HFFc6 (cell line): ENCODE measurements at places on chromosomes 6 and 20. TPM values are rescaled to one million over a fixed set of nuclear protein-coding genes. Genes with fewer than 3 reads are reported as not detected.
A peak's percentile ranks its signal among the peaks of the same experiment; 100 is the strongest.

The HFE gene
- 16.6 to 21.7 TPM (median 16.8 TPM) in 3 replicates for total RNA-seq

- DNase-seq = no peak
- peaks cover 8% of the 10 kb centered on the region for H3K36me3 ChIP-seq
- H3K27ac ChIP-seq = no peak overlapping the region
- H3K4me3 ChIP-seq = no peak overlapping the region
- H3K27me3 ChIP-seq = no peaks in the 10 kb centered on the region; the same call in 1 of the 2 replicates
Observed at GRCh38 chr6:43220439-43220951, 8.8 kb downstream of the DNPH1 start.

The SIRPB1 gene
- not detected in 3 replicates for total RNA-seq

The VSTM2L gene
- total RNA-seq = 0.55 TPM in 1 of 2 replicates, not detected in the other

The RSPH4A gene
- 0.17 to 0.22 TPM in 2 of 3 replicates, not detected in the other for total RNA-seq

GRCh38 chr20:24823176-24823784 is 125.8 kb upstream of the CST7 start:
- no peaks in the 10 kb centered on the region for H3K36me3 ChIP-seq
- H3K4me1 ChIP-seq = no peaks in the 10 kb centered on the region; the same call in 1 of the 2 replicates
- no peak for DNase-seq

DNA sequence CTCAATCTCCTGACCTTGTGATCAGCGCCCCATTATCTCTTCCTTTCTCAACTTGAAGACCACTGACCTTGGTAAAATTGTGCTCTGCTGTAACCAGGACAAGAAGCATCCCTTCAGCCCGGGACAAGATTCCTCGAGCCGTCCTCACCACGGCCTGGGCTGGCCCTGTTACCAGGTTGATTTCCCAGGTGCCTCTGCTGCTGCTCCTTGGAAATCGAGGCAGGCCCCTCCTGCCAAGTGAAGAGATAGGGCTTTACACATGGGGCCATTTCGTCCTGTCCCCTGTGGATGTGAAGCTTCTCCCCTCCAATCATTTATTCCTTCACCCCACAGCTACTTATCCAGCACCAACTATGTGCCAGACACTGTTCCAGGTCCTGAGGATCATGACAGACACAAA is 21.5 kb downstream of the RAB44 start:
- H3K27ac ChIP-seq = no peak overlapping the region
- H3K27me3 ChIP-seq = peaks cover 4% of the 10 kb centered on the region
- H3K36me3 ChIP-seq = no peaks in the 10 kb centered on the region
- no peak overlapping the region for H3K4me3 ChIP-seq

The CSNK2A1 gene
- 122 to 134 TPM (median 128 TPM) in 3 replicates for total RNA-seq

The FNDC1 gene
- not detected in 3 replicates for total RNA-seq

DNA sequence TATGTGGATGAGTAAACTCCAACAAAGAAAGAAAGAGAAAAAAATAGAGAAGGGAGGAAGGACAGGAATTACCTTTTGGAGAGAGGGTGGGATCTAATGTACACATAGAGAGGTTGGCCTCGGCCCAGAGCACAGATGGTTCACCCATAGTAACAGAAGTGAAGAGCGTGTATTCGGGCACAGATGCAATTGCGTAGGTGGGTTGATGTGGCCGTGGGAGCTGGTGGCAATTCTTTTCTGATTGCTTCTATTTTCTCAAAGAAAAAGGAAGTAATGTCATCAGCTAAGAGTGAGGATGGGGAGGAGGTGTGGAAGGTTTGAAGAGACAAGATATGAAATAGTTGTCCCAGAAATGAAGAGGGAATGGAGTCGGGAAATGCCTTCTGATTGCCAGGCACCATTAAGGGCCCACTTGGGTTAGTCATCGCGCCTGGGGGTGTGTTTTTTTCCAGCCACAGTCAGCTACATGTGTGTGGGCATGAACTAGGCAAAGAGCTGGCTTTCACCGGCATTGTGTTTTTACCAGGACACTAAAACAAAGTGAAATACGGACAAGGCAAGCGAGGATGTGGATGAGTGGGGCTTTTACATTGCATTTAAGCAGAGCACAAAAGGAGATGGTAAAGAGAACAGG is 158.7 kb downstream of the SYNE1 start:
- H3K4me1 ChIP-seq = peaks cover 7% of the 10 kb centered on the region
- no peak for DNase-seq
- peaks cover 19% of the 10 kb centered on the region for H3K36me3 ChIP-seq
- H3K27me3 ChIP-seq = no peaks in the 10 kb centered on the region
- no peak overlapping the region for H3K4me3 ChIP-seq
- H3K27ac ChIP-seq = no peak overlapping the region

GRCh38 chr6:38080360-38080759 is 260.8 kb downstream of the ZFAND3 start:
- H3K36me3 ChIP-seq = peaks cover 12% of the 10 kb centered on the region
- peaks cover 39% of the 10 kb centered on the region for H3K4me1 ChIP-seq
- DNase-seq = peak; percentile 12
- H3K27ac ChIP-seq = peak overlapping the region; percentile 20; the same call in 1 of the 2 replicates

- peak overlapping the region; percentile 83 for H3K27ac ChIP-seq
- H3K4me3 ChIP-seq = peak overlapping the region; percentile 77
- no peaks in the 10 kb centered on the region for H3K36me3 ChIP-seq
- H3K4me1 ChIP-seq = peaks cover 59% of the 10 kb centered on the region
Observed at GRCh38 chr6:111228094-111228493, 140.8 kb downstream of the SLC16A10 start.

The GSS gene
- total RNA-seq = 73.6 to 86.8 TPM (median 76.2 TPM) in 3 replicates

The CFAP61 gene
- 0.26 TPM in 1 of 3 replicates, not detected in the others for total RNA-seq

The SOX18 gene
- total RNA-seq = 0.15 to 0.17 TPM in 2 of 3 replicates, not detected in the other

DNA sequence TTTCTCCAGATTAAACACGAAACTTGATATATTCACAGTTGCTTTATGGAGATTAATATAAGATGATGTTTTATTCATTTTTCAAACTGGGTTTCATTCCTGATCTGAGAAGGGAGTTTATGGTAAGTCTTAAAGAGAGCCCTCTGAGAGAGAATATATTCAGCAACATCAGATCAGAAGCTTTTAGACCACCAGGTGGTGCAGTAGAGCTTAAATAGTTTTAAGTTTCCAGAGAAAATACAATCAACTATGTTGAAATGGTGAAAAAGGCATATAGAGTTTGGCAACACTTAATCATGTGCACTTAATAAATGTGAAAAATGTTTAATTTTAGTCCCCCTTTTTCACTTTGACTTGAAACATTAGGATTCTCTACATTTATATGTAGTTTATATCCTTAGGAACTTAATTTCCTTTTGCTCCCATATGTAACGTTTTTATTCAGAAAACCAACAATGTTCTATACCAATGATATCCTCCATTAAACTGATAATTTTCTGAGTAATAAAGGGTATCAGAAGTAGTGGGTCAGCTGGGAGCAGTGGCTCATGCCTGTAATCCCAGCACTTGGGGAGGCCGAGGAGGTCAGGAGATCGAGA is 86.4 kb upstream of the CLDN20 start:
- peak; percentile 66 for DNase-seq
- no peak overlapping the region for H3K27ac ChIP-seq
- no peaks in the 10 kb centered on the region; the same call in 1 of the 2 replicates for H3K27me3 ChIP-seq
- no peak overlapping the region for H3K4me3 ChIP-seq

DNA sequence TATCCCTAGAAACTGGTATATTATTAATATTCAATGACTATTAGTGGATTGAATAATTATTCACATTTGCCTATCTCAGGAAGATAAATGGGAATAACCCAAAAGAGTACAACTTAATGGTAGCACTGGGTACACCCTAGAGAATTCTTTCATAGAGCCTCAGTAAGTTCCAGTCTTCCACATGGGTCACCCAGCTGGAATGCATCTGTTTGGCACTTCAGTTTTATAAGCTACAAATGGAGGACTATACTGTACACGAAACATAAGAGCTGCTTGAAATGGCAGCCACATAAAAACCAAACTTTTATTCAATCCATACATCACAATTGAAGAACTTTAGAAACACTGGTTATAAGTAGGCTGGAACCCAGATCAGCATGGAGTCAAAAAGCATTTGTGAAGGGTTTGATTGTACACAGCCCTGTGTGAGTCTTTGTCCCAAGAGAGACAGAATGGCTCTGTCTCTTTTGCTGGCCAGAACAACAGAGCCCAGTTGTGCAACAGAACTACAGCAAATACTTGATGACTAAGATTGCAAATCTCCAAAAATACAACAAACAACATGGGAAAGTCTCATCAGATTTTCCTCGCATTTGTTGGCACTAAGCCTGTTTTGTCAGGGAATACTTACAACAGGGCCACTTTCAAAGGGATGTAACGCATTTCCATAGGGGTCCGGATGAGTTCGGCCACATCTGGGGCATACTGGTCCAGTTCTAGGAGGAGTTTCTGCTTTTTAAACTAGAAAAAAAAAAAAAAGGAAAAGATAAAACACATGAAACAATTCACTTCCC is 39.5 kb downstream of the PIGU start:
- no peak overlapping the region for H3K4me3 ChIP-seq
- H3K36me3 ChIP-seq = peaks cover 20% of the 10 kb centered on the region
- H3K27me3 ChIP-seq = no peaks in the 10 kb centered on the region; the same call in 1 of the 2 replicates
- H3K27ac ChIP-seq = peak overlapping the region; percentile 39

GRCh38 chr6:75931011-75931680 is 141.3 kb downstream of the IMPG1 start:
- H3K36me3 ChIP-seq = no peaks in the 10 kb centered on the region
- H3K4me3 ChIP-seq = no peak overlapping the region
- peaks cover 19% of the 10 kb centered on the region for H3K4me1 ChIP-seq
- H3K27ac ChIP-seq = no peak overlapping the region

The ADGRG6 gene
- total RNA-seq = 31.0 to 76.5 TPM (median 66.1 TPM) in 3 replicates

DNA sequence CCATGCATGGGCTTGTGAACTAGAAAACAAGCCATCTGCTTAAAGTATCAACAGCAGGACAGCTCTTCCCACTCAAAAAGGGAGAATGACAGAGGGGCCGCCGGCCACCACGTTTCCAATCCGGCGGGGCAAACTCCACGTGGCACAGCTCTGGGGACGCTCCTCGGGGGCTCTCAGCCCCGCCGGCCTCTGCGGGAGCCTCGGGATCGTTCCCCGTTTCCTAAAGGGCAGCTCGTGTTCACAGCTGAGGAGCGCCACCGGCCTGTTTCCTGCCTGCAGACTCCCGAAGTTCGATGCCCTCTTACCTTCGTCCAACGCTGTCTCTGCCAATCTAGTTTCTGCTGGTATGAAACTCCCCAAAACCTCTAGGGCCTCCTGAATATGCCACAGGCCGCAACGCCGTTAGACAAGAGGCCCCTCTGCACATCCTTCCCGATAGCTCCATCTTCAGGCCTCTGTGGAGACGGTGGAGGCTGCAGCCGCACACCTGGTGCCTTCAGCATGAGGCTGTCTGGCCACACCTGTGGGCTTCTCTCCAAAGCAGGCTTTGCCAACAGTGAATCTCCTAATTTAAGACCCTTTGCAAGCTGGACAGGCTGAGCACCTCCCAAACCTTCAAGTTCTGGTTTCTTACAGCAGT is 46.5 kb downstream of the KCNQ2 start:
- H3K27me3 ChIP-seq = peaks cover 13% of the 10 kb centered on the region; the same call in 1 of the 2 replicates
- H3K36me3 ChIP-seq = peaks cover 4% of the 10 kb centered on the region; the same call in 1 of the 2 replicates
- no peak overlapping the region for H3K4me3 ChIP-seq
- DNase-seq = no peak
- H3K27ac ChIP-seq = no peak overlapping the region
- H3K4me1 ChIP-seq = no peaks in the 10 kb centered on the region

The PI16 gene
- total RNA-seq = not detected in 3 replicates

- DNase-seq = no peak
- no peak overlapping the region for H3K27ac ChIP-seq
- no peaks in the 10 kb centered on the region for H3K4me1 ChIP-seq
- no peaks in the 10 kb centered on the region for H3K36me3 ChIP-seq
Observed at GRCh38 chr6:156082012-156082411, 626.4 kb upstream of the NOX3 start.

GRCh38 chr6:157967486-157967885 is 14.2 kb upstream of the SYNJ2 start:
- H3K4me1 ChIP-seq = peaks cover 23% of the 10 kb centered on the region
- peaks cover 10% of the 10 kb centered on the region; the same call in 1 of the 2 replicates for H3K36me3 ChIP-seq
- H3K27me3 ChIP-seq = peaks cover 2% of the 10 kb centered on the region; the same call in 1 of the 2 replicates
- H3K27ac ChIP-seq = no peak overlapping the region
- H3K4me3 ChIP-seq = no peak overlapping the region

DNA sequence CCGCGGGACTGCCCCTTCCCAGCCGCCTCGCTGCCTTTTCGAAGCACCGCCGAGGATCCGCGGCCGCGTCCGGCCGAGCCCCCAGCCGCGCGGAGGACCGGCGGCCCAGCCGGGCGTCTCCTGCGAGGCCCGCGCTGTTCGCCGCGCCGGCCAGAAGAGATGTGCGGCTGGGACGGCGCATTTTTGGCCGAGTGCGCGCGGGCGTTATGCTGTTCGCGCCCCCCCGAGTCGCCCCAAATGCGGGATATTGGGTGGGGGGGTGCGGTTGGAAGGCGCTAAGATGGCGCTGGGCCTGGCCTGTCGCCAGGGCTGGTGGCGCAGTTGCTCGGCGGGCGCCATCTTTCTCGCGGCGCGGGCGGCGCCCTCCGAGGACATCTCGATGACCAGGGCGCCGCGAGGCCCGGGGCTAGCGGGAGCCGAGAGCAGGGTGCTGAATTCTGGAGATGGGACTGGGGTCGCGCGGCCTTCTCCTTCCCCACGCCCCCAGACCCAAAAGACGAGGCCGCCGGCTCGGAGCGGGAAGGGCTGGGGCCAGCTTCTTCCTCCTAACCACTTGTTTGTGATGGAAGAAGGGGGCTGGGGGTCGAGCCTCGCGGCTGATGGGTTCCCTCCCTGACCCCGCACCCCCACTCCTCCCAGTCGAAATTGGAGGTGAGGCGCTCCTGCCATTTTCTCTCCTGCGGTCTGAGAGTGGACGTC is 1.5 kb downstream of the BICRAL start:
- H3K4me1 ChIP-seq = peaks cover 30% of the 10 kb centered on the region
- peaks cover 2% of the 10 kb centered on the region for H3K27me3 ChIP-seq
- peaks cover 15% of the 10 kb centered on the region for H3K36me3 ChIP-seq

The APCDD1L gene
- total RNA-seq = 14.6 and 32.9 TPM in 2 replicates

The BNIP5 gene
- not detected in 3 replicates for total RNA-seq

The LPA gene
- total RNA-seq = not detected in 3 replicates

GRCh38 chr6:25713824-25714223 is 40.7 kb upstream of the SLC17A4 start:
- no peaks in the 10 kb centered on the region for H3K4me1 ChIP-seq
- no peak for DNase-seq

The RAD21L1 gene
- 0.55 to 0.67 TPM (median 0.62 TPM) in 3 replicates for total RNA-seq
